Right ventricle myocardium inferior (tissue), 1 donor: ENCODE measurements at places on chromosomes 11 and 22. TPM values are rescaled to one million over a fixed set of nuclear protein-coding genes. Genes with fewer than 3 reads are reported as not detected.

- DNase-seq, result no peak
These were observed 51.8 kb downstream of the ALX4 start for GRCh38 chr11:44258190-44258489.

DNA sequence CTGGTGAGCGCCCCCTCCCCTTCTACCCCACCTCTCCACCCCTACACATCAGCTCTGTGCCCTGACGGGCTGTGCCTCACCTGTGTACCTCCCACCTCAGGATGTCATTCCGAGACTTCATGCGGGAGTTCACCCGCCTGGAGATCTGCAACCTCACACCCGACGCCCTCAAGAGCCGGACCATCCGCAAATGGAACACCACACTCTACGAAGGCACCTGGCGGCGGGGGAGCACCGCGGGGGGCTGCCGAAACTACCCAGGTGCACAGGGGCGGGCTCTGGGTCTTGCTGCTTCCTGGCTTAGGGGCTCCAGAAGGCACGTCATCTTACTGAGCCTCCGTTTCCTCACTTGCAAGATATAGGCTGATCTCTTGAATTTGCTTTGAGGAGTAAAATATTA lies 6.8 kb downstream of the CAPN1 start:
- no peak for DNase-seq

DNA sequence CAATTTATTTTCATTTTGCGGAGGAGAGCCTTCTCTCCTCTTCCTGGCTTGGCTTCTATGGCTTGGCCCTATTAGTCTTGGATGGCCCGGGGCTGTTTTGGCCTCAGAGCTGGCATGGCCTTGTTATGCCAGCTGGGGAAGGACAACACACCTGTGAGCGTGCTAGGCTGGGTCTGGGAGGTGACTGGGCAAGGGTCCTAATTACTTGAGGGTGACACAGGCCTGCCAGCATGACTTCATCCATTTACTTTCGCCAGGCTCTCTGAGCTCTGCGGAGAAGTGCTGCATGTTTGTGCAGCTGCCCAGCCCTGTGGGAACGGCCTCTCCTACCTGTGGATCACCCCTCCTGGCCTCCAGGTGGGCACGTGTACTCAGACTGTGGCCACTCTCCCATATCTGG lies 153.6 kb downstream of the SNX19 start:
- DNase-seq, result no peak

GRCh38 chr11:11311169-11311568 lies 41.9 kb downstream of the CSNK2A3 start:
- DNase-seq, result no peak

DNA sequence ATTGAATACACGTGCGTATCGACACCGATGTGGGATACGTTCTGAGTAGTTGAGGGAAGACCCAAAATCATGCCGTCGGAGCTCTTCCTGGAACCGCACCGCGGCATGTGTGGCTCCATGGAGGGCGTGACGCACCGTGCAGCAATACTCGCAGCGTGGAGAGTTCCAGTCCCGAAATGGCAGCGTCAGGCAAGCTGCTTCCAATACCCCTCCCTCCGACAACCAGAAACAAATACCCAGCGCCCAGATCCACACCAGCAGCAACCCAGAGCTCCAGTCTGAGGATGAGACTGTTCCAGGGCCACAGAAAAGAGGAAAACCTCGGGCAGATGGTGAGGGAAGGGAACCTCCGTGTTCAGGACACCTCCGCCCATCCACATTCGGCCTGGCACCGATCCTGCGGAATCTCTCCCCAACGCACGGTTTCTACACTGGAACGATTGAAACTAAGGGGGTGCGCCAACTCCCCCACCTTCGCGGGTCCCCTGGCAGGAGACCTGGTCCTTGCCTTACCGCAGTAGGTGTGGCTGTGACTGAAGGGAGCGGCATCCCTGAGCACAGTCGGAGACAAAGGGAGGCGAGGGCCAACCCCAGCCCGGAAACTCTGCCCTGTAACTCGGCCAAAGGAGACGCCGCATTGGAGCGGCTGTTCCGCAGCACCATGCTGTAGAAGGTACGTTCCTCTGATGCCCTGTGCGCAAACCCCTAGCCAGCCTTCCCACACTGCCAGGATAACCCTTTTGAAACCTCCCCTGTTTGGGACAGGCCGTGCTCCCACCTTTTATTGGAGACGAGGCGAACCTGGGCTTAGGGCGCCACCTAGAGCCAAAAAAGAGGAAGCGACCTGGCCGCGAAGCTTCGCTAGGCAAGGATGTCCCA lies 28.2 kb downstream of the DBX1 start:
- DNase-seq, result peak; percentile 82

GRCh38 chr11:73184953-73185671 lies 33.0 kb upstream of the P2RY2 start:
- DNase-seq, result peak; percentile 82

DNA sequence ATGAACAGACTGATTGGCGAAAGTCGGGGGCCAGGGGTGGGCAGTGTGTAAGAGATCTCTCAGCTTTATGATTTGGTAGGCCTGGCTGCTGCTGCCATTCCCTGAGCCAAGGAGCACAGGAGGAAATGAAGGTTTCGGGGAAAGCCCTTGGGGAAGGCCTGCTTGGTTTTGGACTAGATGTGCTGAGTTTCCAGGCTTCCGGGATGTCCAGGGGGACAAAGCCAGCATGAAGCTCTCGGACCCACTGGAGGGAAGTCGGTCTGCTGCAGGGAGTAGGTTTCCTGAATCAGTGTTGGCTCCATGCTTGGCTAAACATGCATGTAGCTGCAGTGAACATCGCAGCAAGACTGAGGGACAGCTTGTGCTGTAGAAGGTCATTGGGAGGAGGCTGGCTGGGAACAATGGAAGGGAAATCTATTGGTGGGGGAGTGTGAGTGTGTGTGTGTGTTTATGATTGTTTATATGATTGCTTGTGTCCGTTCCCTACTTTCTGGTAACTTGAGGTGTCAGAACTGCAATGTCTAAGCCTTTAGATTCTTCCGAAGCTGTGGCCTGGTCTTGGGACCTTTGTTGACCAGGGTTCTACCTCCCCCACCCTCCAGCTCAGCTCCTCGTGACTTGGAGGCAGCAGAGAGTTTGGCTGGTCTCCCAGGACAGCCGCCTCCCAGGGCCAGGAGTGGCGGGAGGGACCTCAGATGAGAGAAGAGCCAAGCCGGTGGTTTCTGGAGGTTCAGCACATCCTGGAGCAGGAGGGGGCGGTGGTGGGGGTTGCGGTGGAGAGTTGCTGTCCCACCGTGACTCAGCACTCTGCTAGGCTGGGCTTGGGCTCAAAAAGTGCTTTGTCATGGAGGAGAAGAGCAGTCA lies 4.0 kb upstream of the FTH1 start:
- peak; percentile 96 for DNase-seq

Gene GPR83
- total RNA-seq, result 0.22 TPM

DNA sequence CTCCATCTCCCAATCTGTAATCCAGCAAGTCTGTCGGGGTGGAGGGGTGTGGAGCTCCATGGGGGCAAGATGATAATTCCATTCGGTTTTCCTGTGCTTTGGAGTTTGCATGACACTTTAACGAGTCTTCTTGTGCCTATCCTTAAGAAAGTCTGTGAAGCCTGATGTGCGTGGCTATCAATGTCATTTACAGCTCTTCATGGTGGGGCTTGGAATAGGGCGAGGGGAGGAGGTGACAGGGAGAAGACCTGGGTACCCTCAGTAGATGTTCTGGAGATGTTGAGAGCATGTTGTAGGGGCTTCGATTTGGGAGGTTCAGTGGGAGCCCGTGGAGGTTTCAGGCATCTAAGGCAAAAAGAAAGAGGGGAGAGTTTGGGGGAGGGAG lies 579 bp upstream of the PHLDB1 start:
- no peak for DNase-seq

Gene OR5P2
- total RNA-seq, result not detected

GRCh38 chr22:49422701-49423100 lies 405.0 kb downstream of the BRD1 start:
- no peak for DNase-seq

DNA sequence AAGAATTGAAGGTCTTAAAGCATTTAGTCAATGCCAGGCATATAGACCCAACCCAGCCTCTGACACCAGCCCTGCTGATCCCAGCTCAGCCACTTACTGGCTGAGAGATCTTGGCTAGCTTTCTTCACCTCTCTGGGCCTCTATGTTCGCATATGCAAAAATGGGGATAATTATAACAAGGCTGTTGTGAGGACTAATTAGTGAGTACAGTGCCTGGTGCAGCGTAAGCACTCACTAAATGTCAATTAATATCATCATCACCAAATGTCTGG lies 10.5 kb downstream of the CHST1 start:
- DNase-seq, result no peak

Gene EHBP1L1
- total RNA-seq, result 61.0 TPM

Gene MCHR1
- 1.2 TPM for total RNA-seq

Gene KCNJ5
- total RNA-seq, result 7.5 TPM

- DNase-seq, result no peak
These were observed 19.4 kb downstream of the TMEM218 start for GRCh38 chr11:125091877-125092664.

DNA sequence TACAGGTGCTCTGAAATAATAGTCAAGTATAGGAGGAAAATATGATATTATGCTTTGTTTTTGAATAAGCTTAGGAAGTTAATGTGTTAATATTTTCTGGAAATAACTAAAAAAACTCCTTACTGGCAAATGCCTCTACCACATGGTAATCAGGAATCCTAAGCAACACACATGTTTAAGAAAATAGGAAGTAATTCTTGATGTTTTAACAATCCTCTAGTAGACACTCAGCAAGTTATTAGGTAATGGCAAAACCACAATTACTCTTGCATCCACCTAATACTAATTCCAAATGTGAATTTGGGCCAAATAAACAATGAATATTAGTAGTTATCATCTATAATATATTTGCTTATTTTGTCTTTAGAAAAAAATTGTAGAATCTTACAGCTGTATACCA lies 53.6 kb downstream of the SLC35F2 start:
- DNase-seq, result no peak

DNA sequence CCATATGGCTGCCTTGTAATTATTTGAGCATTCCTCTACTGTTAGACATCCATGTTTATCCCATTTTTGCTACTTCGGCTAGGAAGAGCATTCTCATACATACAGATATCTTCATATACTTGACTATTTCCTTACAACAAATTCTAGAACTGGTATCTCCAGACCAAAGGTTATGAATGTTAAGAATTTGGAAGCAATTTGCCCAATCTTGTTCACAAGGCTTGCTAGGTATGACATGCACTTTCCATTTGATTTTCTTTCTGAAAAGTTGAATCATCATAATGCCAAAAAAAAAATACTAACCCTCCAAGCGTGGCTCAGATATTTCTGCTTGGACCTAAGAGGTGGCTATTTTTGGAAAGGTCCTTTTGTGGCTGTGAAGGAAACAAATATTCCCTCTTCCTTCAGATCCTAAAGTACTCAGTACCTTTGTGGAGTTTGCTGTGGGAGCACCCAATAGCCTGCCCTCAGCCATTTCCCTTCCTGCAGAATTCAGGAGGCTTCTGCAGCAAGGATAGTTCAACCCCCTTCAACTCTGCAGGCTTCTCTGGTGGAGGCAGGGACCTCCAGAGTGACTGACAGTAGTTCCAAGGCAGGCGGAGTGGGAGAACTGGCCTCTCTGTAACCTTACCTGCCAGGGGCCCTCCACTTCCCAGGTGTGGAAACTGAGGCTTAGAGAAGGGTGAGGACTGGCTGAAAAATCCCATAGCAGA lies 22.0 kb upstream of the CPT1A start:
- no peak for DNase-seq

GRCh38 chr11:44527476-44527875 lies 38.0 kb upstream of the CD82 start:
- no peak for DNase-seq

Gene SUSD2
- 2.8 TPM for total RNA-seq

Gene VSIG2
- total RNA-seq, result 0.70 TPM

- no peak for DNase-seq
These were observed 39.4 kb downstream of the PC start for GRCh38 chr11:66918741-66919140.

DNA sequence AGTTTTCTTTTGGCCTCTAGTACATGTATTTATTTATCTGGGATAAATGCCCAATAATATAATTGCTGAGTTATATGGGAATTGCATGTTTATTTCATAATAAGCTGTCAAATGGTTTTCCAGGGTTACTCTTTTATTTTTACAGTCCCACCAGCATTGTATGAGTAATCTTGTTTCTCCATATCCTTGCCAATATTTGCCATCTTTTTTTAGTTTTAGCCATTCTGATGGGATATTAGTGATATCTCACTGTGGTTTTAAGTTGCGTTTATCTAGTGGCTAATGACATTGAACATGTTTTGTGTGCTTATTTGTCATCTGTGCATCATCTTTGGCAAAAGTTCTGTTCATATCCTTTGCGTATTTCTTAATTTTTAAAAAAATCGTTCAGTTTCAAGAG lies 372.8 kb upstream of the CCDC179 start:
- DNase-seq, result no peak

Gene INPP5J
- 16.6 TPM for total RNA-seq

Gene DPAGT1
- 21.1 TPM for total RNA-seq

GRCh38 chr11:44559207-44559939 lies 6.1 kb upstream of the CD82 start:
- no peak for DNase-seq

Gene ATP5MG
- 762 TPM for total RNA-seq

GRCh38 chr11:116651737-116652237 lies 121.0 kb downstream of the BUD13 start:
- DNase-seq, result no peak

GRCh38 chr22:43169310-43170130 lies 17.4 kb downstream of the TTLL12 start:
- DNase-seq, result peak; percentile 28

GRCh38 chr11:65917434-65918210 lies 1.2 kb downstream of the C11orf68 start:
- no peak for DNase-seq
